Pericardium fibroblast (primary cell): ENCODE measurements at places on chromosomes 12 and 14. TPM values are rescaled to one million over a fixed set of nuclear protein-coding genes. Genes with fewer than 3 reads are reported as not detected.

The KITLG gene
- total RNA-seq, result 9.4 and 12.4 TPM in 2 replicates

The SLC25A47 gene
- not detected in 2 replicates for total RNA-seq

The SSTR1 gene
- total RNA-seq, result 0.23 and 0.60 TPM in 2 replicates

The COCH gene
- not detected in 2 replicates for total RNA-seq

The ARF3 gene
- 42.1 and 52.7 TPM in 2 replicates for total RNA-seq

The PAX9 gene
- total RNA-seq, result 2.0 TPM in 1 of 2 replicates, not detected in the other

The TBX3 gene
- 6.0 and 11.7 TPM in 2 replicates for total RNA-seq

The PTPN21 gene
- 10.2 and 19.3 TPM in 2 replicates for total RNA-seq

The ATF1 gene
- 19.3 and 19.9 TPM in 2 replicates for total RNA-seq

The FGF23 gene
- not detected in 2 replicates for total RNA-seq

The KLHL33 gene
- 0.09 and 0.12 TPM in 2 replicates for total RNA-seq

The DPF3 gene
- total RNA-seq, result 0.23 and 0.26 TPM in 2 replicates

The RD3L gene
- not detected in 2 replicates for total RNA-seq

The FOS gene
- 248 and 494 TPM in 2 replicates for total RNA-seq

The HHIPL1 gene
- 2.7 and 5.9 TPM in 2 replicates for total RNA-seq
